ENCODE measurements at places on chromosomes 3 and 15. TPM values are rescaled to one million over a fixed set of nuclear protein-coding genes. Genes with fewer than 3 reads are reported as not detected.

DNA sequence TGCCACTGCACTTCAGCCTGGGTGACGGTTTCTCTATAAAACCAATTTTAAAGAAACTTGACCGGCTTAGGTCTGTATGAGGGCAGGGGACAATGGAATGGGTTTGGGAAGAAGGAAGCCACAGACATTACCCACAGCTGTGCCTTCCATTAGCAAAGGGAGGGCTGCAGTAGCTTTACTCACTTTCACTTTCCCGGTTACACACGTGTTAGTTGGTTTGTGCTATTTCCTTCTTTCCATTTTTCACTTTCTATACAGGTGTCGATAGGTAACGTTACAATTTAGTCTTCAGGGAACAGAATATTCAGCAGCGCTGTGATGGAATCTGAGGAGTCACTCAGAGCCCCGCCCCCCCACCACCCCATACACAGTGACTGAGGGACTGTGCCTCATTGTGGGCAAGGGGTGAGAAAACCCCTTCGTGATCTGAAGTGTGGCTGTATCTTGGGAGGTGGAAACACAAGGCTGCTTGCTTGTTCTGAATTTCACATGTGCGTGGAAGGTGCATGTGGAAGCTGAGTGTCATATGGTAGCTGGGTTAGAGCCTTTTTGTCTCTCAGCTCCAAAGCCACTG is 44.8 kb upstream of the RPL32 start:
- no peak overlapping the region for H3K27ac ChIP-seq
- H3K4me3 ChIP-seq: no peak overlapping the region

DNA sequence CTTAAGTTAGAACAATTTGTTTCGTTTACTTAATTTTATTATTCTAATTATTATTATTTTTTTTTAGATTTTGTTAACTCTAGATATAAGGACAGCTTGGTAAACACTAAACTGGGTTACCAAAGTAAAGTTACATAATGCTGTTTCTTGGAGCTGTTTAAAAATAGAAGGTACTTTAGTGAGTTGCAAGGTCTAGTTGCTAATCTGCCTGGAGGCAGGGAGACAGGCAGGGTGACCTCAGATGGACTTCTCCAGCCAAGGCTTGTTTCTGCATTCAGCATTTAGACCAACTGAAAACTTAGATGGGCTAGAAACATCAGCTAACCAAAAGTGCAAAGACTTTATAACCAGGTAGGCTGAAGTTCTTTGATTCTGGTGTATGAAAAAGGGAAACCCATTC is 336.4 kb upstream of the GRM7 start:
- no peaks in the 10 kb centered on the region for H3K27me3 ChIP-seq
- H3K4me1 ChIP-seq: no peaks in the 10 kb centered on the region
- H3K36me3 ChIP-seq: no peaks in the 10 kb centered on the region
- H3K27ac ChIP-seq: no peak overlapping the region
- DNase-seq: no peak

GUCA1C gene
- not detected for total RNA-seq

DNA sequence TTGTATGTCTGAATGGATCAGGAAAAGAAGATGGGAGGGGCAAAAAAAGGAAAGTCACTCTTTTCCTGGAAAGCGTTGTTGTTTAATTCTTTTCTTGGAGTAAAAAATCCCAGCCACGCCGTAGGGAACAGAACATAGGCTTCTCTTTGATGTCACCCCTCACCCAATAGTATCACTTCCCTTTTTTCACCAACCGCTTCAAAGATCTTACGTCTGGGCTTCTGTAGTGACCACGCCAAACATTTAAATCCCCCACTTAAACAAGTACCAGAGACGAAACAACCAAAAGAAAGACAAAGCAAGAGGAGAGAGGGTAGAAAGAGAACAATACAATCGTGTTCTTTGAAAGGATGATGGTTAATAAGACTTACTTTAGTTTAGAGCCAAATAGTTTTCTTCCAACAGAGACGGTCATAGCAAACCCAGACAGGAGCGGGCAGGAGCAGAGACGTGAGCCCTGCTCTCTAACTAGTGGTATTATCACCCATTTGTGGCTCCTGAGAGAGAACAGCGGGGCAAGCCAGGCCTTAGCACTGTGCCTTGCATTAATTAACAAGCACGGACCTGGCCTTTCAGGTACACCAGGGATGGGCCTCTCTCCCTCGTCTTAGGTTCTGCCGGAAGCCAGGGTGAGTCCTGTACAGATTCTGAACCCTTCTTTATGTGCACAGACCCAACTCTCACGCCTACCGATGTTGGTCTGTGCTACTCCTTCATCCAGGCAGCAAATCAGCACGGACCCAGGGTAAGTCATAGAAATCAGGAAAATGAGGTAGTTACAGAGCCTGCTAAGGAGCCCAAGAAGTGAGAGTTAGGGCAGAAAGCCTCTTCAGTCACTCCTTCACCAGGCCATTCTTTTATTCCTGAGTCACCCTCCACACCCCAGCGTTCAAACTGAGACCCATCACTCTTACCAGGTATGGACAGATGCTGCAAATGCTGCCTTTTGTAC is 28.2 kb upstream of the BCL6 start:
- no peak overlapping the region for H3K27ac ChIP-seq
- DNase-seq: no peak
- peaks cover 52% of the 10 kb centered on the region for H3K4me1 ChIP-seq
- no peaks in the 10 kb centered on the region for H3K27me3 ChIP-seq
- no peak overlapping the region for H3K4me3 ChIP-seq

ACAD11 gene
- total RNA-seq: 11.2 TPM

Measured in activated CD4-positive, alpha-beta memory T cell treated with anti-CD3 and anti-CD28 coated beads for 36 hours (primary cell).